ENCODE measurements at places on chromosomes 16 and 17.
A peak's percentile ranks its signal among the peaks of the same experiment; 100 is the strongest.

DNA sequence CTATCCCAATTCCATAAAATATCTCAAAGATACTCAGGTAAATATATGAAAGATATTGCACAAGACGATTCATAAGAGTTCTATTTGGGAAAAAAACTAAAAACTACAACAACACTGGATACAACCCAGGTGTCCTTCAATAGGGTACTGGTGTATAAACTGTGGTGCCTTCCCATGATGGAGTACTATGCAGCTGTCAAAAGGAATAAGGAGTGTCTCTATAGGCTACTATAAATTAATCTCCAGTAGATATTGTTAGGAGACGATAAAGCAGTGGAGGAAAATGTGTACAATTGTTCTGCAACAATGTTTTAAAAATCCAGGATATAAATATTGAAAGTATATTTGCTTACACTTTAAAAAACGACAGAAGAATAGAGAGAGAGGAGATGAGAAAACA is 2.4 kb upstream of the KRTAP4-12 start:
- no peaks in the 10 kb centered on the region for H3K36me3 ChIP-seq
- H3K4me1 ChIP-seq: no peaks in the 10 kb centered on the region
- no peak overlapping the region for H3K27ac ChIP-seq
- H3K27me3 ChIP-seq: no peaks in the 10 kb centered on the region
- H3K4me3 ChIP-seq: no peak overlapping the region

DNA sequence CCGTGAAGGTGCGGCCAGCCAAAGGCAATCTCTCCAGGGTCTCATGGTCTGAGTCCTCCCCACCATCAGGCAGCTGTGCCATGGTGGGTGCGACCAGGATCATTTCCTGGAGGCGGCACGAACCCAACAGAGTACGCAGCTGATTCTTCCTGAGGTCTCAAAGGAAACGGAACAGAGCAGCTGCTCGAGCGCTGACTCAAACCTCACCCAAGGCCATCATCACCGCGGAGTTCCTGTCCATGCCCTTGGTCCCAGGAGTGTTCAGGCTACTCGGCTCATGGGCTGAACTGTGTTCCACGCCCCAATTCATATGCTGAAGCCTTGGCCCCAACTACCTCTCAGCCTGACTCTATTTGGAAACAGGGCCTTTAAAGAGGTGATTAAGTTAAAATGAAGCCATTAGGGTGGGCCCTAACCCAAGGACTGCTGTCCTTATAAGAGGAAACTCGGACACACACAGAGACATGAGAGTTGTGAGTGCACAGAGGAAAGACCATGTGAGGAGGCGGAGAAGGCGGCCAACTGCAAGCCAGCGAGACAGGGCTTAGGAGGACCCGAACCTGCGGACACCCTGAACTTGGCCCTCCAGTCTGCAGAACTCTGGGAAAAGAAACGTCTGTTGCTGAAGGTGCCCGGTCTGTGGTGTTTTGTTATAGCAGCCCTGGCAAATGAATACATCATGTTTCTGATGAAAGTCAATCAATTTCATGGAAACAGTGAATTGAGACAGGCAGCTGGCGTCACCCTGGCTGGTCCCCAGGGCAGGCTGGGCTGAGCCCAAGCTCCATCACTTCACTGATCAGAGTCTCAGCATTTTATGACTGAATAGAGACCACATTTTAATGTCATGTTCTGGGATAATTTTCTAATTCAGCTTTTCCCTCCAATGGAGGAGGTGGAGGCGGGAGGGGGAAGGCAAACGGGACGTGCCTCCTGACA is 13.7 kb downstream of the MXRA7 start:
- no peaks in the 10 kb centered on the region for H3K36me3 ChIP-seq
- H3K27ac ChIP-seq: peak overlapping the region; percentile 58
- peaks cover 70% of the 10 kb centered on the region for H3K4me1 ChIP-seq
- DNase-seq: no peak

- no peaks in the 10 kb centered on the region for H3K27me3 ChIP-seq
- no peak for DNase-seq
- no peaks in the 10 kb centered on the region for H3K4me1 ChIP-seq
- H3K27ac ChIP-seq: no peak overlapping the region
These were observed 1426.5 kb downstream of the CDH11 start for GRCh38 chr16:63695347-63695746.

DNA sequence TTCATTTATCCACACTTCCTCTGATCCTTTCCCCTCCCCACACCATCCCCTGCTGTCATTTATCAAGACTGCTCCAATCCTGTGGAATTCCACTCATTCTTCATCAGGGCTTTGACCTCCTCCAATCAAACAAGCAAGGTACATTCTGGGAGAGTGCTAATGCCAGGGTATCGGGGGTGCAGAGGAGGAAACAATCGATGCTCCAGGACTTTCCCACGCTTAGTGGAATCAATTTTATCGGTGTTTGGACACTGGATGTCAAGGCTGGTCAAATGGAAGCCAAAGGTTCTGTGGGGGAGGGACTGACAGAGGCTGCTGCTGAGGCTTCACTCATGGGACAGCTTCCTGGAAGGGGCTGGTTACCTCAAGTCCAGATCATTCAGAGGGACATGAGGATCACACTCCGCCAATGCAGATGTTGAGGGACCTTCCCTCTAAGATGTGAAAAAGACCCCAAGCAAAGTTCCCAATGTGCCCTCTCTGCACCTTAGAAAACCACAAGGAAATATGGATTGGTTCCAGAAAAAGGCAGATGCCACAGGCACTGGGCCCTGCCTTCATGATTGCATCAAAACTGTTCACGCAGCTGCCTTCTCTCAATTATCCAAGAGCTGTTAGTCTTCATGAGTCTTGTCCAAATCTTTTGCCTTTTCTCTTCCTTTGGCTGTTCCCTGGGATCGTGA is 44.7 kb upstream of the SOX9 start:
- peaks cover 5% of the 10 kb centered on the region for H3K4me1 ChIP-seq
- H3K27me3 ChIP-seq: peaks cover 5% of the 10 kb centered on the region
- no peaks in the 10 kb centered on the region for H3K36me3 ChIP-seq

GRCh38 chr16:53064081-53064578 is 9.3 kb downstream of the CHD9 start:
- no peak overlapping the region for H3K27ac ChIP-seq
- H3K4me1 ChIP-seq: peaks cover 37% of the 10 kb centered on the region
